ENCODE measurements at places on chromosomes 3 and 15.

- DNase-seq = no peak
Measured at GRCh38 chr3:9047452-9048346, 84.4 kb upstream of the RAD18 start.

DNA sequence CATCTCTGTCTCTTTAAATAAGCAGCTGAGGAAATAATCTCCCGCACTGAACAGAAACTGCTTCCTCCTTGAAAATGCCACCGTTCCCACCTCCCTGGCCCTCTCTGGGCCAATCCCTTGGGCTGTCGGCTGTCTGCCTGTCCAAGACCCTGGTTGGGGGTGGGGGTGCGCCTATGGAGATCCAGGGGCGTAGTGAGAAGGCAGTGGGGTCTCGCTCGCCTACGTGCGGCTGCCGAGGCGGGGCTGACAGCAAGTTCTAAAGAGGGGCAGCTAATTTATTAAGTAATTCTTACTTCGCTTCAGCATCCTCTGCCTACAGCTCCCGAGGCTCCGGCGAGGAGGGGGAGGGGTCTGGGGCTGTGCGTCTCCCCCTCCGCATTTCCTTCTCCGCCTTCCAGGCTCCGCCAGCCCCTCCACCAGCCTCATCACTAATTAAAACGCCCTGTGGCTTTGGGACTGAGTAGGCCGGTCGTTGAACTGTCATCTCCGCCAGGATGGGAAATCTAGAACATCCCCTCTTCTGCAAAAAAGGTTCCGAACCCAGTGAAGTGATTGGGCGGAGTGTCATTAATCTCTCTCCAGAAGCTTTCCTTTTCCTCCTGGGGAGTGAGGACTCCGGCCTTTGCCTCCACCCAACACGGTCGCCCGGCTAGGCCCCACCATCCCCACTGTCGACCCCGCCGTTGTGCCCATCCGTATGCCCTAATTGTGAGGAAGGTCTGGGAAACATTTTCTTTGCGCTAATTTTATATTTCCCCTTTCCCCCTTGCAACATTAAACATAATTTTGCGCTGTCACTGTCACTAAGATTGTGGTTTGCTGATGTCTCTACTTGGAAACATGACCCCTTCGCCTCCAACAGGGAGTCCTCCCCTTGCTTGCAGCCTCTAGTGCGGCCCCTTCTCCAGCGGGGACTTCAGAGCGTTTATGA is 16.9 kb downstream of the NR2F2 start:
- DNase-seq = no peak

GRCh38 chr3:65665915-65666314 is 372.8 kb downstream of the MAGI1 start:
- DNase-seq = no peak

DNA sequence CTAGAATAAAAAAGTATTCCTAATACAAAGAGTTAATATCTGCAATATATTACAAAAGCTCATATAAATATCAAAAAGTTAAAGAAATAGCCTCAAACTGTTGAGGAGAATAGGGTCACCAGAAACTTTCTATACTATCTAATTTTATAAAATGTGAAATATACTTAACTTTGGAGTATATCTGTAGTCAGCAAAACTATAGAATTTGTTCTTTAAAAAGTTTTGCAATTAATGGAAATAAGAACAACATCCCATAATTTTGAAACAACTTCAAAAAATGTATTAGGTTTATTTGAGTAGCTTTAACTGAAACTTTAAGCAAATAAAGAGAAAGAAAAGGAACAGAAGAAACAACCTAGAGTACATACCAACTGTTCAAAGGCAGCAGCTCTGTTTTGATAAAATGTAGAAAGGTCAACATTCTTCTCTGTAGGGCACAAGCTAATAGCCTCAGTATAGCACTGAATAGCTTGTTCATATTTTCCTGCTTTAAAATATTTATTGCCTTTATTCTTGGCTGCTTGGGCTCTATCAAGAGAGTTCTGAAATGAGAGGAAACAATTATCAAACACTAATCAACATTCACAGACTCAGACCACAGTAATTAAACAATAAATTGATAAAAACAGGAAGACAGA is 14.3 kb downstream of the TOMM70 start:
- no peak for DNase-seq

GRCh38 chr15:70057931-70058641 is 39.6 kb downstream of the TLE3 start:
- no peak for DNase-seq

DNA sequence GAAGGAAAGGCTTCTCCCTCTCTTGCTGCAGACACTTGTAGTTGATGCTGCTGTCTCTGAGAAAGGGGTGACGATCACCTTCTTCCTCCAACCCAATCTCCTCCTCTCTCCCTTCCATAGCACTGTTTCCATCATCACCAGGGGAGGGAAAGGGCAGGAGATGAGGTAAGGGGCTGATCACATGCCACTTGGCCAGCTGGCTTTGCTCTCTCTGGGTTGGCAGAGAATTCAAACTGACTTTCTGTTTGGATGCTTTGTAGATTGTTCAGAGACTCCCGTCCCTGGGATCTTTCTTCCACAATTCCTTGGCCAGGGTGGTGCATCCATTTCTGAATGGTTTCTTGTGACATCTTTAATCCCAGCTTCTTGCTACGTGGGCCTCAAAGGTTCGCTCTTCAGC is 43.2 kb upstream of the ZNF148 start:
- DNase-seq = no peak

- no peak for DNase-seq
Measured at GRCh38 chr3:169138849-169139420, 524.6 kb downstream of the MECOM start.
